8988T (cell line): ENCODE measurements at places on chromosomes 11 and 22.

DNA sequence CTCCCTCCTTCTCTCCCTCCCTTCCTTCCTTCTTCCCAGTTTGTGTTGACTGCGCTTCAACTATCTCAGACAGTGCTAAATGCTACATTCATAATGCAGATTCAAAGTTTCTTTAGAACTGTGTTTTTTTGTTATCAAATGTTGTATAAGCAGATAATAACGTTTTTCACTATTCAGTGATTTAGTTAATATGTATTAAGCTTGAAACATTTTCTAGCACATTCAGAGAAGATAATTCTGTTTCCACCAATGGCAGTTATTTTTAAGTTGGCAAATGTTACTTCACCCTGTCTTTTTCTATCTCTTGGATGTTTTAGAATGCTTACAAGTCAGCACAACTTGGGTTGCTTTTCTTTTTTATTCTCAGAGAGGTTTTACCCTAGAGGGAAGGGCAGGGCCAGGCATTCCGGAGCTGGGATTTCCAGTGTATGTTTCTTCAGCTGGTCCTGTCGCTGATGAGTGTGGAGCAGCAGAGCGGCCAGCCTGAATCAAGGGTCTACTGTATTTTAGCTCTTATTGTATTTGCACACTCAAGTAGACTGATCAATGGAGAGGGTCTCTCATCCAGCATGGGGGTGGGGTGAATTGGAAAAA lies 162.3 kb upstream of the ARHGAP20 start:
- no peak for DNase-seq

GRCh38 chr11:81916451-81916850 lies 817.2 kb downstream of the FAM181B start:
- DNase-seq: no peak

DNA sequence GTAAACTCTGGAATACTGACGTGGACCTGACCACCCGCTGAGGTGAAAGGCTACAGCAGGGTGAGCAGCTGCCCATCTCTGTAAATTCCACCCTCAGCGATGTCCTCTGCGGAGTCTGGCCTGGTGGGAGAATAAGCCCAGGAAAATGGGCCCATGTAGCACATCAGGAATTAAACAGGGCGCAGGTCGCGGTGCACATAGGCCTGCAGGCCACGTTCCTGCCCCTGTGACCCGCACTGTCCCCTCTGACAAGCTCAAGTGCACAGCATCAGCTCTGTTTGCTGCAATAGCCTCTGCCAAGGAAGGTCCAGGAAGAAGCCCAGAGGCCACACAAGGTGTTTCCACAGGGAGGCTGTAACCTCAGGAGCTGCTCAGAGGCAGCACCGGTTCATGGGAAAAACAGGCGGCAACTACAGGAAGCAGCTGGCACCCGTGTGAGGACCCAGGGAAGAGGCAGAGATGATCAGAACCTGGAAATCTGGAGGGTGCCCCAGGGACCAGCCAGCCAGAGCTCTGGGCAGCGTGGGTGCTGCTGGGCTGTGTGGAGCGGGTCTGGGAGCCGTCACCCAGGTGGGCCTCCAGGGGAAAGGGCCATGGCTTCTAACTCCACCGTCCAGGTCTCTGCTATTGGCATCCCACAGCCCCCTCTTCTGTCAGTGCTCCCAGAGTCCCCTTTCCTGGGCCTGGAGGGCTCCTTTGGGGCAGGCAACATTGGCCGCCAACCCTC lies 808 bp upstream of the IFITM2 start:
- no peak for DNase-seq

- no peak for DNase-seq
These were observed 32.2 kb downstream of the ARRB1 start for GRCh38 chr11:75319035-75319877.
